GDM1 (cell line): ENCODE measurements at places on chromosomes 1 and 21.

GRCh38 chr1:95386915-95387314 is 152.9 kb downstream of the RWDD3 start:
- no peak for DNase-seq

DNA sequence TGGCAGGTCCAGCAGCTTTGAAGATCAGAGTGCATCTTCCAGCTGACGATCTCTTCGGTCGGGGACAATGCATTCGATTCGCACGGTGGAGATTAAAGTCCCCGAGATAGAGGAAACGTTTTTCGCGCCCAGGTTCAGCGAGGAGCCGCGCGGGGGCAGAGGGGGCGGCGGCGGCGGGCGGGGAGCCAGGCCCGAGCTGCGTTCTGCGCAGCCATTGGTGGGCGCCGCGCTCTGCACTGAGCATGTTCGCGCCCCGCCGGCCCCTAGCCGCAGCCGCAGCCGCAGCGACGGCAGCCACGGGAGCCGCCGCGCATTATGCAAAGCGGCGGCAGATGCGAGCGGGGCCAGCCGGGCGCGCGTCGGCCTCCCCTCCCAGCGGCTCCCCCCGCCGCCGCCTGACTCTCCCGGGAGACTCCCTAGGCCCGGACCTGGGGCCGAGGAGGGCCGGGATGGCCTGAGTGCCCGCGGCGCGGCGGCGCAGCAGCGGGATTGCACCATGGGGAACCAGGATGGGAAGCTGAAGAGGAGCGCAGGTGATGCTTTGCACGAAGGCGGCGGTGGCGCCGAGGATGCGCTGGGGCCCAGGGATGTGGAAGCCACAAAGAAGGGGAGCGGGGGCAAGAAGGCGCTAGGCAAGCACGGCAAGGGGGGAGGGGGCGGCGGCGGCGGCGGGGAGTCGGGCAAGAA is at the start of gene FMN2:
Gene FMN2, plus strand, starts transcription at position 270 of the 687 bp plus-strand sequence. Its CDS starts 227 bp downstream, at position 497.
- no peak for DNase-seq

DNA sequence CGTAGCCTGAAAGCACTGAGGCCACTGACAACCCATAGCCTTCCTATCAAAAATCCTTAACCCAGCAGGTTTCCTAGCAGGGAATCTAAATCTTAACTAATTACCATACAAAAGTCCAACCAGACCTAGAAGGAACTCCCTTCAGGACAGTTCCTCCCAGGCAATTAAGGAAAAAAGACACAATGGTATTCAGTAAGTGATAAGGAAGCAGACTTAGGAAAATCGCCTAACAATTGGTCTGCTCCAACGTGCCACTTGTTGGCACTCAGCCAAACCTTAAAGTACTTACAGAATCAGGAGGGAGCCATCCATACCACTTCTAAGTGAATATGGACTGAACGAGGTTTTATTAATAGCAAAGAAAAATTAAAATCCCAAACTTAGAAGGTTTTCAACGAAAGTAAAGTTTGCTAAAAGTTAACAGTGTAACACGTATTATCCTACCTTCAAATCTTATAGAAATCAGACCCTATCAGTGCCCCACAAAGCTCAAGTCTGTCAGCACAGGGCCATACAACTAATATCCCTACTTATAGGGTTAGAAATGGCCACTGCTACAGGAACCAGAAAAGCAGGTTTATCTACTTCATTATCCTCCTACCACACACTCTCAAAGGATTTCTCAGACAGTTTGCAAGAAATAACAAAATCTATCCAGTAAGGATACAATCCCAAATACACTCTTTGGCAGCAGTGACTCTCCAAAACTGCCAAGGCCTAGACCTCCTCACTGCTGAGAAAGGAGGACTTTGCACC is 29.0 kb downstream of the SPATA6 start:
- DNase-seq = no peak

GRCh38 chr1:62144238-62144831 is 50.3 kb upstream of the L1TD1 start:
- DNase-seq = peak; percentile 3

GRCh38 chr1:81449786-81450185 is 350.9 kb upstream of the ADGRL2 start:
- DNase-seq = no peak

GRCh38 chr1:81695741-81696140 is 105.0 kb upstream of the ADGRL2 start:
- DNase-seq = no peak

DNA sequence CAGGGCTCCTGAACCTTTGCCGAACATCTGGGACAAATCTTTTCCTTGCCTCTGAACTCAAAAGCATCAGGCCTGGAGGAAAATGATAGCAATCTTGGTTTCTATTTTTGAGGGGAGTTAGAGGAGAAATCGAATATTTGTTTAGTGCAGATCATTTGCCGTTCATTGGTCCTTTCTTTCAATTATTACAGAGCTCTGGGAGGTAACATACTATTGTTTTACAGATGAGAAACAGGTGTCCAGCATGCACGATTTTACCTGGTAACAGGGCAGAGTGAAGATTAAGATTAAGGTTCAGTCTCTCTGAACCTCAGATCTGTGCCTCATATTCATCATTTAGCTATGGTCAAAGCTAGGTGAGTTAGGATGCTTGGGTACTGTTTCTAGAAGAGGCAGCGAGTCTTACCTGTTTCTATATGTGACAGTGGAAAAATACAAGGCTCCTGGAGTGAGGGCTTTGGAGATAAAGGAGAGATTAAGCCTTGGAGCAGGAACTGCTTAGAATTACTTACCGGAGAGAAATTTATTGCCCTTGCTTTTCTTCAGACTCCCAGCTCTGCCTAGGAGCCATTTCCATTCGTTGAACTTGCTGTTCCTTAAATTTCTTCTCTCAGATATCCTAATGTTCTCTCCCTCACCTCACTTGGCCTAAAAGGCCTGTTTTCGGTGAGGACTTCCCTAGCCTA is 1.4 kb downstream of the PRCC start:
- DNase-seq = no peak
